Substantia nigra (tissue), 51 donors: ENCODE measurements at places on chromosomes 2 and 18.

GRCh38 chr2:26336719-26337118 lies 9.2 kb upstream of the SELENOI start:
- no peak for DNase-seq

GRCh38 chr2:26526589-26526988 lies 48.7 kb upstream of the OTOF start:
- DNase-seq: no peak

- DNase-seq: no peak
Measured at GRCh38 chr2:68385220-68385906, 20.3 kb downstream of the PLEK start.

- no peak for DNase-seq
Measured at GRCh38 chr2:5759949-5760348, 67.8 kb downstream of the SOX11 start.

- no peak for DNase-seq
Measured at GRCh38 chr18:39424261-39424660, 1858.7 kb upstream of the CELF4 start.

DNA sequence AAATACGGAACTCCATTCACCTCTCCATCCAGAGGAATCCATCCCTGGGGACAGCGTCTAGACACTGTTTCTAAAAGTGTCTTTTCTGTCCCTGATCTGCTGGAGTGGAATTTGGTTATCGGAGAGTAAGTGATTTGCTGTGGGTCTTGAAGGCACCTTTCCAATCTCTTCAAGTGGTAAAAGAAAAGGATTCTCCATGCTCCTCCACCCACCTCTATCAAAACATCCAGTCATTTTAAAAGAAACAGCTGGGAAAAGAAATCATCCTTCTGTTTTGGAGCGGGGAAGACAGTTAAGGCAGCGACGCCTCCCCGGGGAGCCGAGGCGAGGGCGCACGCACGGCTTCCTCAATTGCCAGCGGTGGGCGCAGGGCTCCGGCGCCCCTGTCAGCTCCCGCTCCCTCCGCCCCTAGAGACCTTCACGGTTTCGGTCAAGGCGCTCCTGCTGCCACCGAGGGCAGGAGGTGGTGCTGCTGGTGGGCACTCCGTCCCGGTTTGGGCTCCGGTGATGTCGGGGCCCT lies 547 bp downstream of the SLC35F5 start:
- DNase-seq: no peak
